ENCODE measurements at places on chromosomes 1 and 21.

- no peak for DNase-seq
These were observed 81.0 kb downstream of the TAS1R2 start for GRCh38 chr1:18778437-18778836.

- DNase-seq, result no peak
These were observed 34.4 kb upstream of the SLC30A1 start for GRCh38 chr1:211613108-211613947.

DNA sequence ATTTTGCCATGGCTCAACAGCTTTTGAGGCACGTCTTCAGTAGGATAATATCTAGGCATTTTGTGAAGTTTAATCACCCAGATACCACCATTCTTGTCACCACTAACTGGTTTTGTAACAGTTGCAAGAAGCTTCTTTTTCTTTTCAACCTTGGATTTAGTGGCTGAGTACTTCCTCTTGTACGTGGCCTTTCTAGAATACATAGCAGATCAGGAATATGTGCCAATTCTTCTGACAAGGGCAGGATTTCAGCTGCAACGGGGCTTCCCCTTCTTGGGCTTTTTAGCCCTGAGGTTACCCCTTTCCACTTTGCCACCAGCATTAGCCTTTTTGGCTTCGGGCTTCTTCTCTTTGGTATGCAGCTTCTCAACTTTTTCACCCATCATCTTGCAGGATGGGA, 79.3 kb upstream of the WARS2 start:
- no peak for DNase-seq

DNA sequence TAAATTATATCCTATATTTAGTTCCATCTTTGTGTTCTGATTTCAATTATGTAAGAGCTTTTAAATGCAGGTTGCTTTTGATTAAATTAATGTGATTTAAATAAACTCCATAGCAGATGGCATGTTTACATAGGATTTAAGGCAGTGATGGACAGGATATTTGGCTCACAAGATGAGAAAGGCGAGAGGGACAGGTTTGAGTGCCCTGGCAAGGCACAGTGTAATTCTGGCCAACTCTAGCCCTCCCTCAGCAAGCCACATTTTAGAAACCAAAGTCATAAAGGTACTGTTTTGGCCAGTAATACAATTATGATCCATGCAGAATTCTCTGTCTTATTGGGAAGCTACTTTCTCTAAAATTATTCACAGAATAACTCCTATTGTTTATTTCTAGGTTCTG, 50.6 kb upstream of the C1orf146 start:
- DNase-seq, result no peak

DNA sequence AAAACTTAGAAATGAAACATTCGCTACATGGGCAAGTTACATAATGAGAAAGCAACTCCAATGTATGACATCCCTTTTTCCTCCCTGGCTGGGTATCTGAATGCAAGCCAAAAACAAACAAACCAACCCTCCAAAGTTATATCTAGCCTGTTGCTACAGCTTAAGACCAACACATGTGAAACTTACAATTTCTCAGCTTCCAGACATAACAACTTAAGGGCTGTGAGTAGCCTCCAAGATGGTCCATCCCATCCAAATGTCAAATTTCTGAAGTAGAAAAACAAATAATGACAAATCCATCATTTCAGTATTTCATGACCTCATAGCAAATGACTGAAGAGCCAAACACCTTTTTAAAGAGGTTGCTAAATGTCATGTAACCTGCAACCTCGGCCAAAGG, 19.9 kb downstream of the SETD4 start:
- DNase-seq, result no peak

- DNase-seq, result no peak
These were observed 4.1 kb downstream of the IVL start for GRCh38 chr1:152912471-152912870.

- DNase-seq, result no peak
These were observed 50.9 kb downstream of the TBX19 start for GRCh38 chr1:168331569-168331968.

DNA sequence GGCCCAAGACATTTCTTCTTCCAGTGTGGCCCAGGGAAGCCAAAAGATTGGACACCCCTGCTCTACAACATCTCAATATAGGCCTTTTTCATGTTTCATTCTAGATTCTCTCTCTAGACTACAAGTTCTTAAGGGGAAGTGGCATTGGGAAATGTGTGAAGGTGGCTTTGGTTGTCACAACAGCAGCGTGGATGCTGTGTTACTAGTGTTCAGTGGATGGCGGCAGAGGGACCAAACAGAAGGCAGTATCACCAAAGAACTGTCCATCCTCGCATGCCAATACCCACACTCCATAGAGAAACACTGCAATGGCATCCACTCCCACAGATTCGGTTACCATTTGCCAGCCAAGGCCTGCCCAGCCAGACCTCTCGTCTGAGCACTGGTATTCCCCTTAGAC, 24.3 kb upstream of the IFNAR2 start:
- DNase-seq, result no peak

DNA sequence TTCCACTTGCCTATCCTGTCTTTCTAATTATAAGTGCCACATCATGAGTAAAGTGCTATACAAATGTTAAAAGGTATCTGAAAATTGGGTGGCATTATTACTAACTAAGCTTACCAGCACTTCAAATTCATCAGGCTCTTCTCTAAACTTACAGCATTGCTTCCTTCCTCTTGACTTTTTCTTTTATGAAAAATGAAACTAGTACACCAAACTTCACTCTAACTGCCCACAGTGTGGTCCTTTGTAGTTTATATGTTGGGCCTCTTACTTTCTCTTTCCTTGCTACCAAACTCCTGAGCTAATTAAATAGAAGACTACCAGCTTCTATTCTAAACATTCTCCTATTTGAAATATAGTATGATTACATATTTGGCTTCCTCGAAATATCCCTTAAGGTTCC, 81.8 kb downstream of the NOTCH2 start:
- DNase-seq, result no peak

Data from CD4-positive, alpha-beta T cell treated with Interleukin-17A for 4 hours (primary cell).